ENCODE measurements at places on chromosomes 6 and 20. TPM values are rescaled to one million over a fixed set of nuclear protein-coding genes. Genes with fewer than 3 reads are reported as not detected.

Gene OR2H1
- not detected for total RNA-seq

- DNase-seq, result peak; percentile 74
Measured at GRCh38 chr6:37024656-37025337, 19.3 kb downstream of the FGD2 start.

DNA sequence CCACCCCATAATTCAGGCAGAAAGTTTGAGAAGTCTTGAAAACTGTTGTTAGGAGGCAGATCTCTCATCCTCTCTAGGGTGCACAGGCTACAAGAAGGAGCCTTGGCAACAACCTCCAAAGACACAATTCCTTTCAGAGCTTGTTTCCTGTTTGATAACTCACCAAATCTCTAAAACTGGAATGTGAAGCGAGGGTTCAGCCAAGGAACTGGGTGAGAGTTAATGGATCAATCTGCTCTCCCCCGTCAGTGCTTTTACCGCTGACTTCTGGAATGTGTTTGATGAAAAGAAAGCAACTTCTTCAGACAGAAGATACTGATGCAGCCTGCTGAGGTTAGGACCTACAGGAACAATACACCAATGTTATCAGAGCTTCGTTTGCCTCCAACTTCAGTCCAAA is 171.8 kb upstream of the BMP2 start:
- no peak for DNase-seq

Gene OGFR
- total RNA-seq, result 42.9 TPM

- no peak for DNase-seq
Measured at GRCh38 chr20:41715526-41715925, 97.3 kb upstream of the CHD6 start.

GRCh38 chr6:78749326-78749725 is 118.0 kb upstream of the IRAK1BP1 start:
- no peak for DNase-seq

DNA sequence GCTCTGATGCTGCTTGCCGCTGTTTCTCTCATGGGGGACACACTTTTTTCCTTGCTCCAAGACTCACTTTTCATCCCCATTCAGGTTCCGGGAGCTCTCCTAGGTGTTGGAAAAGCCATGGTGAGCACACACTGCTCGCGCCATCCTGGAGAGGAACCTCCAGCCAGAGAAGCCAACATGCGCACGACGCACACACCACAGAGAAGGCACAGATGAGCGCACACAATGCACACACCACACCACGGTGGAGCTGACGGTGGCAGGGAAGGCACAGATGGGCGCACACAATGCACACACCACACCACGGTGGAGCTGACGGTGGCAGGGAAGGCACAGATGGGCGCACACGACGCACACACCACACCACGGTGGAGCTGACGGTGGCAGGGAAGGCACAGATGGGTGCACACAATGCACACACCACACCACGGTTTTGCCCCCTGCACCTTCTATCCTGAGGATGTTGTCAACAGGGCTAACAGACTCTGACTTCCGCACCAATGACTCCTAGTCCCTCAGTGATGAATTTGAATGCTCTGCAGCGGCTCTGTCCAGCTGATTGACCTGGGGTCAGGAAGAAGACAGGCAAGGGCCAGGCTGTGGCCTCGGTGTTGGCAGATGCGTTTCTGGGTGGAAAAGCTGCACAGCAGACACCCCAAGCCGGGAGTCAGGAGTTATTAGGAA is 154.7 kb downstream of the ERMARD start:
- DNase-seq, result no peak

Gene LRFN2
- not detected for total RNA-seq

DNA sequence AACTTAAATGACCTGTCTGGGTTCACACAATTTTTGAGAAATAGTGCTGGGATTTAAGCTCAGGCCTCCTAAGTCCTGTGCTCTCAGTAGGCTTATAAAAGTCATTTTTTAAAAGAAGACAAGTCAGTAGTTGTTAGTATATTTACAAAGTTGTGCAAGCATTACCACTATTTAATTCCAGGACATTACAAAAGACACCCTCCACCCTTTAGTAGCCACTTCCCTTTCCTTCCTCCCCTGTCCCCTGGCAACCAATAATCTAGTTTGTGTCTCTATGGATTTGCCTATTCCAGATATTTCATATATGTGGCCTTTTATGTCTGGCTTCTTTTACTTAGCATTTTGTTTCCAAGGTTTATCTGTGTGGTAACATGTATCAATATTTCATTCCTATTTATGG is 37.6 kb downstream of the HMGN3 start:
- no peak for DNase-seq

DNA sequence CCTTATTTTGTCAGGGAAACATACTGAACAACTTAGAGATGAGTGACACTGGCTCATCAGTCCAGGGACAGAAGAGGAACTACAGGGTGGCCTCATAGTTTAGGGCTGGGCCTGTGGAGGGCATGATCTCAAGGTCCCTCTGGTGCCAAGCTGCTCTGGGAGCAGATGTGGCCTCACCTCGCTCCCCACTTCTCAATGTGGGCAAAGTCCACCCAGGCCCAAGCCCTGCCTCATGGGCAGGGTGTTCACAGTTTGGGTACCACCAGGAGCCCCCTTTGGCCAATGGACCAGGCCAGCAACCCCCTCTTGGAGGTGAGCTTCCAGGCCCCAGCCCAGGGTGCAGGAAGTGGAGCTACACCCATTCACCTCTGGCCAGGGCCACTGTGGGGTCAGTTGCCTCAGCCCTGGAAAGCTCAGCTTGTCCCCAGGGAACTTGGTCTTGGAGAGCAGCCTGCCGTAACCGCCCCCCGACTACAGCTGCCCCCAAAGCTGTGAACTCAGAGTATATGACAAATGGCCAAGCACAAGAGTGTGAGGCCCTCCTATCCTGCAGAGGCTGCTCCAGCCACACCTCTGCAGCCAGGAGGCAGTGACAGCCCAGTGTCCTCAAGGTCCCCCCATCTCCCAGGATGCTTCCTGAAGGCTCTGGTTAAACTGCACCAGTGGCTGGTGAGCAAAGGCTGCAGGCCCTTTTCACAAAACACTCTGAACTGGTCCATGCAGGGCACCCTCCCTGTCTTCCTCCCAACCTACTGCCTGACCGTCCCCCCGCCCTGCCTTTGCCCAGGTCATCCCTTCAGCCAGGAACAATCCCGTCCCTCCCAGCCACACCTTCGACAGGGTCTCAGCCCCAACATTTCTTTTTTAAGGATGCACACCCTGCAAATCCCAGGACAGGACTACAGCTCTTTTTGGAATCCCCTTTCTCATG is 3.6 kb downstream of the ADISSP start:
- no peak for DNase-seq

- DNase-seq, result no peak
Measured at GRCh38 chr6:163500105-163500504, 85.6 kb downstream of the QKI start.

GRCh38 chr6:22155551-22155950 is 141.3 kb downstream of the PRL start:
- DNase-seq, result no peak

Gene TCP11
- total RNA-seq, result not detected

- DNase-seq, result no peak
Measured at GRCh38 chr20:48995589-48995988, 50.5 kb upstream of the CSE1L start.

GRCh38 chr6:87756858-87757257 is 54.8 kb upstream of the AKIRIN2 start:
- peak; percentile 42 for DNase-seq

Gene CD24
- total RNA-seq, result 1.3 TPM

Gene EBF4
- 23.0 TPM for total RNA-seq

Gene LY6G6C
- 0.25 TPM for total RNA-seq

Gene CLIC5
- total RNA-seq, result 6.6 TPM

Gene NMBR
- not detected for total RNA-seq

- DNase-seq, result no peak
Measured at GRCh38 chr6:143559051-143559660, 47.6 kb upstream of the FUCA2 start.

DNA sequence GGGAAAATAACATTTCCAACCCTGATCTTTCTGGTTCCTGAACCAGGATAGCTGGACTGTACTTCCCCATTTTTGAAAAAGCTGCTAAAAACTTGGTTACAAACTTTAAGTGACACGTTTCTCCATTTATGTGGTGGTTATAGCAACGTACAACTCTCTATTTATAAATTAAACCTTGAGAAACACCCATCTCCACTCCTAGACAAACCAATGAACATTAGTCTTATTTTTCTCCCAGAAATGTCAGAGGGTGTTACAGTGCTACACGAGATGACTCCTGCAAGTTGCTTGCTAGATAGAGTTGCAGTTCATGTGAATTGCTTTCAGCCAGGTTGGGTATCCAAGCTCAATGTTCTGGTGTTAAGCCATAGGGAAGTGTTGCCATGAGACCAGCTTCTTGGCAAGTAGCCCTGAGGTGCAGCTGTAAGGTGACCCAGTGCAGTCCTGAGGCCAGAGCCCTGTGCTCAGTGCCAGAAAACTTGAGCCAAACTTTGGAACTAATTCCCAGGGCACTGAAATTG is 51.3 kb upstream of the REV3L start:
- DNase-seq, result no peak

DNA sequence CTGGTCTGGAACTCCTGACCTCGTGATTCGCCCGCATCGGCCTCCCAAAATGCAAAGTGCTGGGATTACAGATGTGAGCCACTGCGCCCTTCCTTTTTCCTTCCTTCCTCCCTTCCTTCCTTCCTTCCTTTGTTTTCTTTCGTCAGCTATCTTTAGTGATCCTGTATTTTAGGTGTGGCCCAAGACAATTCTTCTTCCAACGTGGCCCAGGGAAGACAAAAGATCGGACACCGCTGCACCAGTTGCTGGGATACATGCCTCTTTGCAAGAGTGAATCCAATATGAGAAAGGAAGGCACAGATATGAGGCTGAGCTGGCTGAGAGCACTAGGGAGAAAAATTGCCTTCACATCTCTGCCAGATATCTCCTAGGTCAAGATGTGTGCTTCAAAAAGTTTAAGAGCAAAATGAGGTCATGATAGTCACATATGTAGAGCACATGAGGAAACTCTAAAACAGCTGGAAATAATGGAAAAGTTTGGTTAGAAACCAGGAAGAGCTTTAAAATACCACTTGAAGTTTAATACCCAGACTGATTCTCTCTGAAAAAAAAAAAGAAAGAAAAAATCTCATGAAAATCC is 41.8 kb downstream of the OR2B2 start:
- no peak for DNase-seq

DNA sequence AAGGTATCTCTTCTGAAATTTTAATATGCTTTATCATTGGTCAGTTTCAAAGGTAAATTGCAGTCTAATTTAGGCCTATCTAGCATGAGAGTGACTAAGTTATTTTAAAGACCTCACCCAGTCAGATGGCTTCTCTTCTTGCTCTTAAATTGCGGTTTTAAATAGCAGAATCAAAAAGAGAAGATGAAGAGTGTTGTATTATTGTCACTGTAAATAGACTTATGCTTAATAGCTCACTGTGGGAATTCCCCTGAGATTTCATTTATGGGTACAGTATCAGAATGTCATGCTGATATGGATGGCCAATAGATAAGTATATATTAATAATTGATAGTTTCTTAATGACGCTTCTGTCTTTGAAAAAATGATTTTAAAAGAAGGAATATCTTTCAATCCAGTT is 35.7 kb downstream of the AIG1 start:
- no peak for DNase-seq

- peak; percentile 63 for DNase-seq
Measured at GRCh38 chr6:42450477-42451332, 1.0 kb downstream of the TRERF1 start.

DNA sequence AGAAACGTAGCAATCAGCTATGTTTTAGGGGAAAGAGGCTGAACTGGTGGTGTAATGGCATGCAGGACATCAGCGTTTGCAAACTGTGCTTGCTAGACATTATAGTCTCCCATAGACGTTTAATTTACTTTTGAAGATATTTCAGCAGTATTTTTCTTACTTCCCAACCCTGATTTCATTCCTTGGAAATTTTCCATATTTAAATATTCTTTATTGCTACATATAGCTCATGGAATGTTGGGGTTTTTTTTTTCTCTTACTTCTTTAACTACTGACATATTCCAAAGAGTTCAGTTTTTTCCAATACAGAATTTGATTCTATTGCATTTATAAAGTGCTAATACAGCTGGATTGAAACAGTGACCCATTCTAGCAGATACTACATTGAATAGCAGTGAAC is 694.4 kb upstream of the CITED2 start:
- DNase-seq, result no peak

DNA sequence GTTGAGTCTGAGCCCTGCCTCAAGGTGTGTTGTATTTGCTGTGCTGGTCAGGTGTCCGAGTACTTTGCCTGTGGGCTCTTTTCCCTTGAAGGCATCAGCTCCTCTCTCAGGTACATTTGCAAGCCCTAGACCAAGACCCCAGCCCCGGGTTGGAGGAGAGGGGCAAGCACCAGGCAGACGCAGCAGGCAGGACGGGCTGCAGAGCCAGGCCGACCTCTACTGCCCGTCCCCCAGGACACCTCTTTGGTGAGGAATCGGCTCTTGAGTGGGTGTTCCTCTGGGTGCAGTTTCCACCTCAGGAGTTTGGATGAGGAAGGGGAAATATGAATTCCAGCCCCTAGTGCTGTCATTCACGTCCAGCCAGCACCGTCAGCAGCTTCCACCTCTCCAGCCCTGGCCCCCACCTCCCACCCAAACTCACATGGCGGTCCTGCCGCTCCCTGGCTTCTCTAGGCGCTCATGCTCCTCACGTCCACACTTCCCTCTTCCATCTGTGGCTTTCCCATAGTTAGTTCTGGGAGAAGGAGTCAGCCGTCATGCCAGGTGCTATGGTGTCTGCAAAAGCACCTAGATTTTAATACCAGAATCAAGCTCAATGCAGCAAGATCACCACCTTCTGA is 183.9 kb downstream of the DLL1 start:
- no peak for DNase-seq

- DNase-seq, result no peak
Measured at GRCh38 chr20:13865791-13866351, 81.0 kb downstream of the NDUFAF5 start.

DNA sequence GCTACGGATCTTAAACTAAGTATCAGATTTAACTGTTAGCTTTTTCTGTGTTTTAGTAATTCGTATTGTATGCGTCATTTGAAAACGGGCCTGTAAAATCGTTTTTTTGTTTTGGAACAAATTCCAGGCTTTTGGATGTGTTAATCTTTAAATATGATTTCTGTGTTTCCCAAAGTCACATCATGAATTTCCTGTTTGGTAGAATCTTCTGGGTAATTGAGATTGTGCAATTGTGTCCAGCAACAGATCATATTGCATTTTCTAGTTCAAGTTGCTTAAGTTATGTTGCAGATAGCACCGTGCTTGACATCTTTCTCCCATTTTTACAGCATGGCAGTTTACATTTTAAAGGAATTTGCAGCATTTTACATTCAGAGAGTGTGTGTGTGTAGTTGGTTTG is 1.9 kb downstream of the MAPK14 start:
- DNase-seq, result no peak

GRCh38 chr6:28648035-28648877 is 122.6 kb downstream of the GPX5 start:
- DNase-seq, result peak; percentile 68

DNA sequence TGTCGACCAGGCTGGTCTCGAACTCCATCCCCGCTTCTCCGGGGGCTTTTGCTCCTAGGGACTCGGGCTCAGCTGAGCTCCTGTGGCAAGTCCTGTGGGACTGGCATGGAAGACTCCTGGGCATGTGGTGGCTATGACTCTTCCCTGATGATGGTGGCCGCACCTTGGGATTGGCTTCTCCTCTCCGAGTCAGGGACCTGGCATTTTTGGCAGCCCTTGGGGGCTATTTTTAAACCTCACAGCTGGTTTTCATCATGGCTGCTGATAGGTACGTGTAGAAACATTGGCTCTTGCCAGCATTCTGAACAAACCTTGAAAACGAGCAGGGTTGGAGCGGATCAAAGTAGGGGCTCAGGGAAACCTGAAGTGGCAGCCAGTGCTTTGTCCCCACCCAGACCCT is 54.1 kb downstream of the RBM38 start:
- DNase-seq, result no peak

Data from activated T-cell treated with anti-CD3 and anti-CD28 coated beads, Interleukin-2, amount 50 U/mL, for 72 hours (primary cell).